ENCODE measurements at places on chromosomes 1 and 21.

GRCh38 chr1:27634177-27634984 lies 604 bp downstream of the FGR start:
- DNase-seq = no peak

DNA sequence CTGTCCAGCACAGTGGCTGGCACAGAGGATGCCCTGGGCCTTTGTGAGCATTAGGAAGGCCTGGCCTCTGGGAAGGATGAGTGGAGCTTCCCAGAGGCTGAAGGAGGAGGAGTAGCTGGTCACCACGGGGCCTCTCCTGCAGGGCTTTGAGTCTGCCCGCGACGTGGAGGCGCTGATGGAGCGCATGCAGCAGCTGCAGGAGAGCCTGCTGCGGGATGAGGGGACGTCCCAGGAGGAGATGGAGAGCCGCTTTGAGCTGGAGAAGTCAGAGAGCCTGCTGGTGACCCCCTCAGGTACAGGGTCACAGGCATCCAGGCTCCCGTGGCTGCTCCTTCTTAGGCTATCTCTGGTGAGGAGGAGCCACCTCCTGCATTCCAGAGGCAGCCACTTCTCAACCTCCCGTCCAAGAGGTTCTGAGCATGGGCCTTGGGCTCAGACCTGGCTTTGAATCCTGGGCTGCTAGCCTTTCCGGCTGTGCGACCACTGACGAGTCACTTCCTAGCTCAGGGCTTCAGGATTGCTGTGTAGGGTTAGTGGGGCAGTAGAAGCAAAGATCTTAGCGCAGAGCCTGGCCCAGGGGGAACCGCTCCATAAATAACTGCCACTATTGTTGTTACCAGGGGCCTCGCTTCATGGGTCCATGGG lies 14.0 kb downstream of the SESN2 start:
- no peak for DNase-seq

DNA sequence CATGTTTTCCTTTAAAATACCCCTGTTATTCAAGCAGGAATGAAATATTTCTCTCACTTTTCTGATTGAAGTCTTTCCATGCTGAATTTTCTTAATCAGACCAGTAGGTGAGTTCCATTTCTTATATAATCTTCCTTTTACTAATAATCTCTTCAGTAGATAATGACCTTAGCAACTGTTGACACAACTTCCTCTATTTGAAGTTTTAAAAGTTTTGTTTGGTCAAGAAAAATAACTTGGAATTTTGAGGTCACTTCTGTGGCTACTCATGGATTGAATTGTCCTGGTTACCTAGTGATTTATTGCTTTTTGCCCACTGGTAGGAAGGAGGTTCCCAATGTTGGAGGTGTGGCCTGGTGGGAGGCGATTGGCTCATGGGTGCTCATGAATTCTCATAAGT lies 70.6 kb upstream of the PAXBP1 start:
- DNase-seq = no peak

GRCh38 chr1:161739865-161740566 lies 9.6 kb upstream of the DUSP12 start:
- no peak for DNase-seq

- no peak for DNase-seq
Measured at GRCh38 chr1:99438656-99439230, 174.5 kb downstream of the PLPPR4 start.

GRCh38 chr1:100955322-100955721 lies 59.4 kb downstream of the SLC30A7 start:
- no peak for DNase-seq

DNA sequence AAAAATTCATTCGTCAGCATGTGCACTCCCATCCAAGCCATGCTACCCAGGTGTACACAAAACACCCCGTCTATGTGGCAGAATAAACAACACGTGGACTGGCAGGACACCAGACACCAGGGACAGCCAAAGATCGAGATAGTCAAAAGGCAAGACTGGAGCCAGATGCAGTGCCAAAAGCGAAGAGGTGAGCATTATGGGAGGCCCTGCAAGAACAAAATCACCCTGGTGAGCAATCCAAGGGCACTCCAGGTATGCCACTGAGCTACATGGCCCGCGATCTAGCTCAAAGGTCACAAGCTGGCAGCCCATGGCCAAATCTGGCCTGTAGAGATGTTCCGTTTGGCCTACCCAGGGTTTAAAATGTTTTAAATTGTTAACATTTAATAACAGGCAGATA lies 33.7 kb downstream of the PLPP3 start:
- no peak for DNase-seq

DNA sequence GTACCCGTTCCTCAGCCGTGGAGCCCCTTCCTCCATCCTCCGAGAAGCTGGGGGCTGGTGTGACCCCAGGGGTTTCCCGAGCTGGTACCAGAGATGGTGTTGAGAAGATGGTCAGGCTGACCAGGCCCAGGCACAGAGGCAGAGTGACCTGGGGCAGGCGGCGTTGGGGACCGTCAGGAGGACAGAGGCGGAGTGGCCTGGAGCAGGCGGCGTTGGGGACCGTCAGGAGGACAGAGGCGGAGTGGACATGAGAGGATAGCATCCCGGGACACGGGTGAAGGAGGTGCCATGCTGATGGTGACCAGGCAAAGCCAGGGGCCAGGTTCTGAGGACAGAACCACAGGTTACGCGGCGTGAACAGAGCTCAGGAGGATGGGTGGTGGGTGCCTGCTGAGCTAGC lies 75.9 kb upstream of the TTC34 start:
- no peak for DNase-seq

DNA sequence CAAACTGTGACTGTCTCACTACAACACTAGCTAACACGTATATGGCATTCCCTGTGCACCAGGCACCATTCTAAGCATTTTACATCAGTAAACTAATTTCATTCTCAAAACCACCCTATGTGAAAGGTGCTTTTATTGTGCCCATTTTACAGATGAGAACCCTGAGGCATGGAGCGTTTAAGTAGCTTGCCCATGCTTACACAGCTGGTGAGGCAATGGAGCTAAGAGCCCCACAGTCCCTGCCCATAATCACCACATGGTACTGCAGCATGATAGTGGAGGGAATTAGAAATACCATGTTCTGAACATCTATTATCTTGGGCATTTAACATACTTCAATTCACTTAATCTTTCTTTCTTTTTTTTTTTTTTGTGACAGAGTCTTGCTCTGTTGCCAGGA lies 31.1 kb upstream of the KLHDC8A start:
- DNase-seq = no peak

GRCh38 chr1:117821774-117822482 lies 107.5 kb downstream of the GDAP2 start:
- peak; percentile 16 for DNase-seq

- DNase-seq = no peak
Measured at GRCh38 chr1:214002060-214002459, 14.3 kb downstream of the PROX1 start.

DNA sequence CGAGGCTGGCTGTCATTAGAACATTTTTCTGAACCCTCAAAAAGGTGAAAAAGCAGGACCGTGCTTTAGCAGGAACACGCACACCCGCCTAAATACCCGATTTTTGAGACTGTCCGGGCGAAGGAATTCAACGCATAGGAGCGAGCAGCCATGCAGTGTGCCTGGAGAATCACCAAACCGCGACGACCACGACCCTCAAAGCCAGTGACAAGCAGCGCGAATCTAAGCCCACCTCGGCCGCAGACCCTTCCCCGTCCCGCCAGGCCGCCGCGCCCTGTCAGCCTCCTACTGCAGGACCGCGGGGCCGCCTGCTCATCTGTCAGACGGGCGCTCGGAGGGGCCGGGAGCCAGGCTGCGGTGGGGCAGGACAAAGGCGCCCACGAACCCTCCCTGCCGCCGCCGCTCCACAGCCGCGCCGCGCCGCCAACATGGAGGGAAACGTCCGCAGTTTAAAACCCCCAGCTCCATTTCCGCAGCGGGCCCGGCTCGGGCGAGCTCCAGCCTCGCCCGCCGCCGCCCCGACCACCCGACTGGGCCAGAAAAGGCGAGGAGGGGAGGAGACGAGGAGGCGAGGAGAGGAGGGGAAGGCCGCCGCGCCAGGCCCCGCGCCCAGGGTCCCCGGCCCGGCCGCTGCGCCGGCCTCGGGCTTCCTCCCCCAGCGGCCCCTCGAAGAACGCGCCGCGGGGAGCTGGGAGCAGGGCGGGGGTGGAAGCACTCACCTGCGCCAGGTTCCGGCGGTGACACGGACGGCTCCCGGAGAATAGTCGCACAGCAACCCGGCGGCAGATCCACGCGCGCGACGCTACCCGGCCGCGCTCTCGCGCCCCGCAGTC lies at the start of gene LBR:
LBR (minus strand) TSS at position 804 of the 833 bp plus-strand sequence. CDS start 3,963 bp downstream, outside the sequence.
- DNase-seq = peak; percentile 72

GRCh38 chr1:168430321-168430720 lies 113.5 kb downstream of the XCL2 start:
- no peak for DNase-seq

DNA sequence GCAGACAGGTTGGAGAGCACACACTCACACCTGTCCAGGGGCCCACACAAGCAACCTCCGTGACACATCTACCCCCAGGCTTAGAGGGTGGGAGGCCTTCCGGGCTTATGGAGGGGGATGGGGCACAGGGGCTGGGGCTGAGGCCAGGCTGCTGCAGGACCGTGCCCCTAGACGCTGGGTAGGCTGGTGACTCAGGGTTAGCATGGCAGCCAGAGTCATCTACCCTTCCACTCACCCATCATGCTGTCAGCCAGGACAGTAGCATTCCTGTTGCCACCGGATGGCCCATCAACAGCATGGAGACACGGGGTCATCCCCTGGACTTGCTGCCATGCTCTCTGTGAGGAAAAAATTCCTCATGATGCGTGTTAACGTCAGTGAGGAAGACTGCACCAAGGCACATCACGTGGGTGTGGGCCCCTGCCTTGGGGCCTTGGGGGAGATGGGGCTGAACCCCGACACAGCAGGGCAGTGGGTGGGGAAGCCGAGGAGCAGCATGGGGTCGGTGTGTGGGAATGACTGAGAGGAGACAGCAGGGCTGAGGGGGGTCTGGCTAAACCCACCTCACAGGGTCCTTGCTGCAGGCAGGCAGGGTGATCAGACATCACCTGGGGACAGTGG lies 52.8 kb downstream of the WNT9A start:
- no peak for DNase-seq

GRCh38 chr1:159200769-159201168 lies 3.9 kb upstream of the ACKR1 start:
- peak; percentile 57 for DNase-seq

DNA sequence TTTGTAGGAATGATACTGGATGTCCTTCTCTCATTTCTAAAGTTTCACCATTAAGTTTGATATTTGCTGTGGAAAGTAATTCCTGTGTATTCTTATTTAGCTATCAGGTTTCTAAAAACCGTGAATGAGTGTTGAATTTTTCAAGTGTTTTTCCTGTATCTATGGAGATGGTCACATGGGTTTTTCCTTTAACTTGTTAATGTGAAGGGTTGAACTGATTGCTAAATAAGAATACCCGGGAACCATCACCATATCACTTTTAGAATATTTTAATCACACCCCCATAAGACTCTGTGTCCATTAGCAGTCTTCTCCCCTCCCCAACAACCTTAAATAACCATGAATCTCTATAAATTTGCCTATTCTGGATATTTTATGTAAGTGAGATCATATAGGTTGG lies 16.5 kb upstream of the ASAP3 start:
- no peak for DNase-seq

DNA sequence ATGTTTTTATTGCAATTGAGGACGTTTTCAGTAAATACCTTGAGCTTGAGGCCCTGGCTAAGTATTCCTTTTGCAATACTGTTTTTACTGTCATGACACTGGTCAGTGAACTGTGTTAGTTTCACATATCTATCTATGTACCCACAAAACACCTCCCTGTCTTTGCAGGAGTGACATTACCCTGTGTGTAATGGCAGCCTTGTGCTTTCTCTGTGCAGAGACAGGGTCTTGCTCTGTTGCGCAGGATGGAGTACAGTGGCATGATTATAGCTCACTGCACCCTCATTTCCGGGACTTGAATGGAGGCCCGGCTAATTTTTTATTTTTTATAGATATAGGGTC lies 8.9 kb downstream of the YBX1 start:
- DNase-seq = no peak

- DNase-seq = peak; percentile 16
Measured at GRCh38 chr1:6972399-6972798, 187.1 kb downstream of the CAMTA1 start.

- no peak for DNase-seq
Measured at GRCh38 chr21:24881506-24881905, 725.8 kb downstream of the MRPL39 start.

GRCh38 chr1:204255225-204255624 lies 41.4 kb upstream of the GOLT1A start:
- DNase-seq = no peak

GRCh38 chr1:113859478-113860175 lies 11.9 kb downstream of the PTPN22 start:
- peak; percentile 25 for DNase-seq

GRCh38 chr1:65308781-65309303 lies 501 bp upstream of the DNAJC6 start:
- no peak for DNase-seq

DNA sequence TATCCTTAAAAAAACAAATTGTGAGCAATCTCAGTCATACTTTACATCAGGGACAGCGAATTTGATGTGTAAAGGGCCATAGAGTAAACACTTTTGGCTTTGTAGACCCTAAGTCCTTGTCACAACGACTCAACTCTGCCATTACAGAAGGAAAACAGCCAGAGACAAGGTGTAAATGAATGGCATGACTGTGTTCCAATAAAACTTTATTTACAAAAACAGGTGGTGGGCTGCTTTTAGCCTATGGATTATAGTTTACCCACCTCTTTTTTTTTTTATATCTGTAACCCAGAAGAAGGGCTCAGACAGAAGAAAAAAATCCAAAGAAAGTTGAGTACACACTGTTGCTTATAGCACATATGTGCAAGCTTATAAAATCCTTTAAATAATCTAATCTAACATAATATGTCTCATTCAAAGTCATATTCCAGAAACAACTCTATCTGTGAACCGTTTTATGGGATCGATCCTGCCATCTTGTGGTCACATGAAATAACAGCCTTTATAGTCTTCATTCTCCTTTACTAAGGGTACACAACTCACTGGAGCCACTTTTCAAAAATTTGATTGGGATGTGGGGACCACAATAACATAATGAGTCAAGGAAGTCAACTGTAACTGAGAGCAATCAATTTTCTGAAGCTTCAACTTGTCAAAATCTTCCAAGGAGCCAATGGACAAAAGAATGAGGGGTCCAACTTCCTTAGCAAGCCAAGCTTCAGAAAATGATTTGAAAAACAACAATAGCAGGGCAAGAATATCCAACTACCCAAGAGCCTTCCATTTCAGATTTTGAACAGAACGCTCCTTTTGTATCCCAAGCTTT lies 142.2 kb upstream of the KRTAP19-8 start:
- DNase-seq = peak; percentile 40

GRCh38 chr1:3954170-3955169 lies 54.4 kb upstream of the C1orf174 start:
- DNase-seq = no peak

- DNase-seq = no peak
Measured at GRCh38 chr1:22318279-22318981, 133.2 kb upstream of the ZBTB40 start.

- DNase-seq = no peak
Measured at GRCh38 chr1:47622776-47623556, 185.1 kb downstream of the FOXD2 start.

GRCh38 chr21:32817208-32817607 lies 45.7 kb upstream of the PAXBP1 start:
- DNase-seq = no peak

- no peak for DNase-seq
Measured at GRCh38 chr1:33420870-33421775, 9.8 kb downstream of the PHC2 start.

GRCh38 chr1:117653732-117654492 lies 48.1 kb downstream of the TENT5C start:
- no peak for DNase-seq

GRCh38 chr1:155003766-155004351 lies 1.3 kb downstream of the ZBTB7B start:
- peak; percentile 67 for DNase-seq
